AG09309 (cell line): ENCODE measurements at places on chromosomes 5 and 9.

- no peak for DNase-seq
These were observed 39.3 kb downstream of the NTNG2 start for GRCh38 chr9:132201139-132201538.

- DNase-seq, result no peak
These were observed 51.0 kb upstream of the PHF24 start for GRCh38 chr9:34907044-34907443.

DNA sequence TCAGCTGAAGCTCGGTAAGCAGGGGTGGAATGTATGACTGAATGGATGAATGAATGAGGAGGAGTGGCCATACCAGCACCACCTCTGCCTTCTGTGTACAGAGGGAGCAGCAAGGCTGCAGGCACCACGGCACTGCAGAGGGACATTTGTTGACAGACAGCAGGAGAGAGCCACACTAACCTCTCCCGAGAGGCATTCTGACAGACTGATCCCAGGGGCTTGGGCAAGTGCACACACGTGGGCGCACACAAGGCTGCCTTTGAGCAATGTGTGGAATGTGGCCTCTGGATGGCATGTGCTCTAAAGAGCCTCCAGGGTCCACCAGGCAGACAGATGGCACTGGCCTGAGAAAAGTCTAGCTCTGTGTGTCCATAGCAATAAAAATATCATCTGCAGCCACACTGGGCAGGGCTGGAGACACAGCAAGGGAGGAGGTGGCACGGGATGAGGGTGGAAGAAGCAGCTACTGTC, 111.8 kb downstream of the ACTL7B start:
- DNase-seq, result no peak

DNA sequence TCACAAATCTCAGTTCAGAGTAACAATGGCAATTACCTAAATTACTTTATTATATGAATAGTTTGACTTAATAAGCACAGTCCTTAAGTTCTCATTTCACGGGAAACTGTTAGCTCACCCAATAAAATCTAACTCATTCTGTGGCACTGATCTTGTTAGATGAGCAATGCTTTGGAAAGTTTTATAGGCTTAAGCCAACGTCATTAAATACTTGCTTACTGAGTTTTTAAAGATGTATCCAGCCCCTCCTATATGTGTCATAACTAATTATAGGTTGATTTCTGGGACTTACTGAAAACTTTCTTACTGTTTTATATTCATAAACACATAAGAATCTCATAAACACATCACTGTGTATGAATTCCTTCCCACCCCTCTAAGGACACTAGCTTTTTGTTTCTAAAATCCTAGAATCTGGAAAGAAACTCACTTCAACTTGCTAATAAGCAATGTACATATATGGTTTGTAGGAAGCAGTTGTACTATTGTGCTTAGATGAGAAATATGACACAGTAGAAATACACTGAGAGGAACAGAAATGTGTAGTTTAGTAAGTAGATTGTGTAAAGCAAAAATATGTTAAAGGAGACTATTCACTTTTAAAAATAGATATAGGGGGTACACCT, 14.1 kb upstream of the MARCOL start:
- DNase-seq, result peak; percentile 96

GRCh38 chr5:82917584-82917983, 159.6 kb downstream of the TMEM167A start:
- no peak for DNase-seq

DNA sequence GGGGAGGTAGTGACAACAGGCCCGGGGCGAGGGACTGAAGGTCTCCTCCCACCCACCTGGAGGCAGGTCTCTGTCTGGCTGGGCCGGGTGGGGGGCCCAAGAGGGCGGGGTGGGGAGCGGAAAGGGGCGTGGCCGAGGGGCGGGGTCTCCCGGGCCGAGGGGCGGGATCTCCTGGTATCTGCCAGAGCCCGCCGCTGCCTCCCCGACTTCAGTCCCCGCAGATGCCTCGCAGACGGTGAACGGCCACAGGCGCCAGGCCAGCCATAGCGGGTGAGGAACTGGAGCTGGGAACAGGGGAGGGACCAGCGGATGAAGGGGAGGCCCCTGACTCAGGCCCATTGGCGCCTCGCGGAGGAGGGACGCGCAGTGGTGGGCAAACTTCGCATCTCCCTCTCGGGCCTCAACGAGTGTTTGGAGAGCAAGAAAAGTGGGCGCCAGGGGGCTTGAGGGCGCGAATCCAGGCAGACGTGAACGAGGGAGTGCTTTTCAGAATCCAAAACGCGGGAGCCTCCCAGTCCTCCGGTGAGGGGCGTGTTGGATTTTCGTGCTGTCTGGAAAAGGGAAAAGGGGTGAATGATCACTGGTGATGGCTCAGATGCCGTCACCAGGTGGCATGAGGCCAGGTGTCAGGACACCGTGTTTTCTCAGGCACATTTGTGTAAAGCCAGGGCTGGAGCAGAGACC, at the start of gene ADGRD2:
ADGRD2 (plus strand) TSS at position 211 of the 684 bp plus-strand sequence. CDS start 1,216 bp downstream, outside the sequence.
- DNase-seq, result no peak

DNA sequence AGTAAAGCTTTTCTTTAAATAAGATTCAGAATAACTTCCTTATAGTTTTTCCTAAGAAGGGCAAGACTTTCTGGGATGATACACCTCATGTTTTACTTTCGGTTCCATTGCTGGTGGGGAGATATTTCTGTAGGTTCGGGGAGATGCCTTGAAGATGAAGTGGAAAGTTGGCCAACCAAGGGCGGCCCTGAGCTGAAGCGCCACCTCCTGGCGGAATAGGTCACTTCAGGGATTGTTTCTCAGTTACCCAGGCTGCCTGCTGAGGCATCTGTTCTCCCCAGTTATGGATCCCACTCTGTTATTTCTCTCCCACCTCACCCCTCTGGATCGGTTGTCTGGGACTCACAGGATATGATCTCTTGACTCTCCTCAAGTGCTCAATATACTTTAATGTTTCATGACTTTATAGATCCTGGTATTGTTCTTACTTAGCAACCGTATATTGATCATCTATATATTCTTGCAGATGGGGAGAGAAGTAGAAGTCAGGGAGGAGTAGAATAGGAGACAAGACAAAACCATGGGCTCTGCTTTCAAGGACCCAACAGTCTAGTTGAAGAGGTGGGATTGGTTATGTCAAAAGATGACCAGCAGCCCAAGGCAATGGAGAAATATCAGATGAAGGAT, 23.4 kb downstream of the MEGF10 start:
- no peak for DNase-seq
